Stimulated activated CD8-positive, alpha-beta memory T cell treated with anti-CD3 and anti-CD28 coated beads, Interleukin-15, amount 100 ng/mL, for 4 hours (primary cell): ENCODE measurements at places on chromosomes 1 and 21.

DNA sequence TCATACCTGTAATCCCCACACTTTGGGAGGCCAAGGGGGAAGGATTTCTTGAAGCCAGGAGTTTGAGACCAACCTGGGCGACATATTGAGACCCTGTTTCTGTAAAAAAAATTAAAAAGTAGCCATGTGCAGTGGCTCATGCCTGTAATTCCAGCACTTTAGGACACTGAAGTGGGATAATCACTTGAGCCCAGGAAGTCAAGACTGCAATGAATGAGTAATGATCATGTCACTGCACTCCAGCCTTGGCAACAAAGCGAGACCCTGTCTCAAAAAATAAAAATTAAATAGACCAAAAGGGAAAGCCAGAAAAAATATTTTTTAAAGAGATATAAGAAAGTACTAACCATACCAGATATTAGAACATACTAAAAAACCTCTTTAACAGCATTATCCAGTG lies 44.7 kb upstream of the LYPLAL1 start:
- no peak for DNase-seq

GRCh38 chr1:184032930-184033418 lies 4.6 kb downstream of the COLGALT2 start:
- no peak for DNase-seq

DNA sequence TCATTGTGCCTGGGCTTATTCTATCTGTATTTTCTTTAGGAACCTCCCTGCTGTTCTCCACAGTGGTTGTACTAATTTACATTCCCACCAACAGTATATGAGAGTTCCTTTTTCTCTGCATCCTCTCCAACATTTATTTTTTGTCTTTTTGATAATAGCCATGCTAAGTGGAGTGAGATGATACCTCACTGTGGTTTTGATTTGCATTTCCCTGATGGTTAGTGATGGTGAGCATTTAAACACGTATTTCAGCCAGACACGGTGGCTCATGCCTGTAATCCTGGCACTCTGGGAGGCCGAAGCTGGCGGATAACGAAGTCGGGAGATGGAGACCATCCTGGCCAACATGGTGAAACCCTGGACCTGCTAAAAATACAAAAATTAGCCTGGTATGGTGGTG lies 57.9 kb downstream of the SLAMF6 start:
- DNase-seq = no peak

DNA sequence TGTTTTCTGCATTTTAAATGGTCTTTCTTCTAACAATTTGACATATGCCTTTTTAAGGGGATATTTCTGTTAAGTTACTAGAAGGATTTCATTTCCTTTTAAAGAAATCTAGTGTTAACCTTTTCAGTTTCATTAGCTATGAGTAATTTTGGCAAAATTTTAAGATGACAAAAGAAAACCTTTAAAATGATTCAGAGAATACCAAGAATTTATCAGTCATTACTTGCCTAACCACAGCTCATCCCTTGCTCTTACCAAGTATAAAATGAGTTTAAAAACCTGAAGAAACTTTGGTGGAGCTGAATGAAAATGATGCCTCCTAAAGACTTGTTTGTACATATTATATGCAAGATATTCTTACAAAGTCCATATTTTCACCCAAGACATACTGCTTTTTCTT lies 101.7 kb downstream of the NEK7 start:
- DNase-seq = no peak

DNA sequence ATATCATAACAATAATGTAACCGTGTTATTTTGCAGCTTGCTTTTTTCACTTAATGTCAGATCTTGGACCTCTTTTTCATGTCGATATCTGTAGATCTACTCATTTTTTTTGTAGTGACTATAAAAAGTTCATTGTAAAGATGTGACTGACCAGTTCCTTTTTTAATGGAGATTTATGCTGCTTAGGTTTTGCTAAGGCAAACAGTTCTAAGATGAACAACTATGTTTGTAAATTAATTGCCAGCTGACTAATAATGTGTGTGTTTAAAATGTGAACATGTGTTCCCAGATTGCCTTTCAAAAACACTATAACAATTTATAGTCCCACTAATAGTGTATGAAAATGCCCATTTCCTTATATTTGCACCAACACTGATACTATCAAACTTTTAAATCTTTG lies 18.1 kb upstream of the EPS8L3 start:
- DNase-seq = no peak

GRCh38 chr1:235190431-235190830 lies 29.4 kb upstream of the RBM34 start:
- no peak for DNase-seq

- DNase-seq = no peak
Observed at GRCh38 chr1:165637427-165637826, 6.4 kb downstream of the MGST3 start.
